ENCODE measurements at places on chromosomes 1 and 21.

- no peak for DNase-seq
Observed at GRCh38 chr1:29417147-29417858, 181.0 kb downstream of the PTPRU start.

DNA sequence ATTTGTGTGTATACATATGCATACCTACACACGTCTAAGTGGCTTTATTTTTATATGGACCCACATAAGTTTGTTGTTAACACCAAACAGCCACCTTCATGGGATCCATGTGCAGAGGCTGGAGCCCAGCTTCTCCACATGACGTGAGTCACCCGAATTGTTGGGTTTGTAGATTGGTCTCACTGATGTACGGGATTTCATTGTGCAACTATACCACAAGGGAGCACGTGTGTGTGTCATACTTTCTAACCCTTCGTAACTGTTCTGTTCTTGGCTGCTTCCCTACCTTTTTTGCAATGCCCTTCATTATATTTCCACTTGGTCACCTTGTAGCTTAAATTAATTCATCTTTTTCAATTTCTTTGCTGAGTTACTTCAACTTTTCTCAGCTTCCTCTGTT is 21.0 kb downstream of the SPRTN start:
- DNase-seq: no peak

GRCh38 chr1:92442351-92442750 is 44.4 kb downstream of the GFI1 start:
- DNase-seq: no peak

DNA sequence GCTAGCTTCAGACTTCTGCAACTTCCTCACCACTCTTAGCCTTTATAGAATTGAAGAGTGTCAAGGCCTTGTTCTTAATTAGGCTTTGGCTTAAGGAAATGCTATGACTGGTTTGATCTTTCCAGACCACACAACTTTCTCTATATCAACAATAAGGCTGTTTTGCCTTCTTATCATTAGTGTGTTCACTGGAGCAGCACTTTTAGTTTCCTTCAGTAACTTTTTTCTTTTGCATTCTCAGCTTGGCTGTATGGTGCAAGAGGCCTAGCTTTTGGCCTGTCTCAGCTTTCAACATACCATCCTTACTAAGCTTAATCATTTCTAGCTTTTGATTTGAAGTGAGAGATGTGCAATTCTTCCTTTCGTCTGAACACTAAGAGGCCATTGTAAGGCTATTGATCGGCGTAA is 8.6 kb downstream of the PRKACB start:
- DNase-seq: no peak

DNA sequence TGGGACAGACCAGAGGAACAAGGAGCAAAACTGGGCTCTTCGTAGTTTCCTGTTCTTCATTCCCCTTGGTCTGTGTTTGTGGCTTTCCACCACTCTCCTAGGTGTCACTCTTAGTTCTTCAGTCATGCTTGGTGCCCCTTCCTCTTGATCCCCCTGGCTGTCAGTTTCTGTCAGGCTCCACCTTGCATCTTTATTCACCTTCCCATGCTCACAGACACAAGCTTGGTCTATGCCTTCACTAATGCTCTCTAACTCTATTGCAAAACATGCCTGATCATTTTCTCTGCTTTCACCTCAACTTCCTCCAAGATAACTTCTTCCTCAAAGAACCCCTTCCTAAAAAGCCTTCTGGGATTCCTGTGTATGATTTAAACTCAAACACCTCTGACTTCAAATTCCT is 122.9 kb downstream of the GLUL start:
- DNase-seq: no peak

GRCh38 chr1:39915499-39916129 is 13.9 kb upstream of the MYCL start:
- DNase-seq: no peak

GRCh38 chr1:4004635-4005430 is 104.8 kb upstream of the C1orf174 start:
- no peak for DNase-seq

DNA sequence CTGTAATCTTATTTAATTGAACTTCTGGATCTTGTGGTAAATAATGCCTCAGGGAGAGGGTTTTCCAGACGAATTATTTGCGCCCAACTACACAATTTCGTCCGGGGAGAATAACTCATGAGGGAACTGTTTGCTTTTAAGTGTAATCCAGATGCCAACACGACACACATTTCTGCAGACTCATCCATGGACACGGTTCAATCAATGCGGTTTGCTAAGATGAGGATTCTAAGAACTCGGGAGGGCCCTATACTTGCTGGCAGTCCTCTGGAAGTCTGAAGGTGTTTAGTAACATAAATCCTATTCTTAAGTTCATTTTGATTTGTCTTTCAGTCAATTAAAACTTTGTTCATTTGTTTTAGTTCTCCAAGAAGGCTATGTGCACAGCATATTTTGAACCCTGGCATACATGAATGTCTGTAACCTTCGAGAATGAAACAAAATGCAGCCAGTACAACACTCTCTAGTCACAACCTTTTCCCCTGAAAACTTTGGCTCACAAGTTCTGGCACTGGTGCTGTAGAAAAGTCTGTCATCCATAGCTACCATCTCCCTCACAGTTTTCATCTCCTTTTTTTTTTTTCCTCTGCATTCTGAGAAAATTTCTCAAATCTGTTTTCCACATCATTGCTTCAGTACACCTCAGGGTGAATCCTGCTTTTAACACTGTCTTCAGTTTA is 38.8 kb downstream of the DIPK1A start:
- no peak for DNase-seq

DNA sequence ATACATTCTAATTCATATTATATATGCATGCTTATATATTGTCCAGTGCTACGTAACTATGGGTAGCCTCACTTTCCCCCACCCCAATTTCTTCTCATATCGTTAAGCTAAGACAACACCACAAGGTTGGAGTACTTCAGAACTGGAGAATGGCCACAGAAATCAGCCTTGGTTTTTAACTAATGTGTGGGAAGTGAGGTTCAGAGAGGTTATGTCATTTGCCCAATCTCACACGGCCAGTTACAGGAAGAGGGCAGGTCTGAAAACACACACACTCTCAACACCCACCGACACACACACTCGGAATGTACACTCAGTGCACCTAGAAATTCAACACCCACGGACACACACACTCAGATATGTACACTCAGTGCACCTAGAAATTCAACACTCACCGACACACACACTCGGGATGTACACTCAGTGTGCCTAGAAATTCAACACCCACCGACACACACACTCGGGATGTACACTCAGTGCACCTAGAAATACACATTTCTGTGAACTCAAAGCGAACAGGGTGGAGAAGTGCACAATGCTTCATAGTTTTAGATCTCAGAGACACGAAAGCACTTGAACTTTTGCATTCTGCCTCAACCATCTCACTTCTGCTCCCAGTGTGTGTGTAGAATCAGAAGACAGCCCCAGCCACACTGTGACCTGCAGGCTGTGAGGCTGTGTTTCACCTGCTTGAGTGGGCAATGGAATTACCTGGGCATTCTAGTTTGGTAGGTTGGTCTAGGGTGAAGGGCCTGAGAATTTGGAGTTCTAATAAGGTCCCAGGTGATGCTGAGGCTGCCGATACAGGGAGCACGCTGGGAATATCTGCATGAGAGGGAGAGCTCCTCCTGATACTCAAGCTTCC is 170.4 kb downstream of the CLIC6 start:
- DNase-seq: no peak

- DNase-seq: no peak
Observed at GRCh38 chr1:231233735-231234417, 7.1 kb upstream of the GNPAT start.

DNA sequence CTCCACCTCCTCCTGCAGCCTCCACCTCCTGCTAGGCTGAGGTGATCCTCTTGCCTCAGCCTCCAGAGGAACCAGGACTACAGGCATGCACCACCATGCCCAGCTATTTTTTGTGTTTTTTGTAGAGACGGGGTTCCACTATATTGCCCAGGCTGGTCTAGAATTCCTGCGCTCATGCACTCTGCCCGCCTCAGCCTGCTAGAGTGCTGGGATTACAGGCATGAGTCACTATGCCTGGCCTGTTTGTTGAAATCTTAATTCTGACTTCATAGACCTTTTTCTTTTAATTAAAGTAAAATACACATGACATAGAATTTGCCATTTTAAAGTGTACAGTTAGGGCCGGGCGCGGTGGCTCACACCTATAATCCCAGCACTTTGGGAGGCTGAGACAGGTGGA is 42.7 kb downstream of the FAAP20 start:
- DNase-seq: no peak

DNA sequence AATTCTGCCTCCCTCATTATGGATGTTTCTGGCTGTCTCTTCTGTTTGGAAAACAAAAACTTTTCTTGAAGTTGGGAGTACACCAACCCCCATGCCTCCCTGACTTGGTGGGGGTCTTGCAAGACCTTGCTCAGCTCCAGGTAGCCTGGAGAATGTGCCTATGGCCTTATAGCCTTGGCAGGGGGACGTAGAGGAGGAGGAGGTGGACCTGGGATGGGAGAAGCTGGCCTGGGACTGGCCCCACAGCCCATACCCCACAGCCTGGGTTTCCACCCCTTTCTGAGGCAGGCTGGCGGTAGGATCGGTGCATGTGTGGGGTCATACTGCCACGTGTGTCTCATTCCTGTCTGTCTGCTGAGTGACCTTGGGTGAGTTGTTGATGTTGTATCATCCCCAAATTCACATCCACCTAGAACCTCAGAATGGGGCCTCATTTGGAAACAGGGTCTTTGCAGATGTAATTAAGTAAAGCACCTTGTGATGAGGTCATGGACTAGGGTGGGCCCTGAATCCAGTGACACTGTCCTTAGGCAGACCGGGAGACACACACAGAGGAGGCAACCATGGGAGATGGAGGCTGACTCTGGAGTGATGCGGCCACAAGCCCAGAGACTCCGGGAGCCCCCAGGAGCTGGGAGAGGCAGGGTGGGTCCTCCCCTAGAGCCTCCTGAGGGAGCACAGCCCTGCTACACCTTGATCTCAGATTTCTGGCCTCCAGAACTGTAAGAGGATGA is 18.5 kb downstream of the OBSCN start:
- no peak for DNase-seq

DNA sequence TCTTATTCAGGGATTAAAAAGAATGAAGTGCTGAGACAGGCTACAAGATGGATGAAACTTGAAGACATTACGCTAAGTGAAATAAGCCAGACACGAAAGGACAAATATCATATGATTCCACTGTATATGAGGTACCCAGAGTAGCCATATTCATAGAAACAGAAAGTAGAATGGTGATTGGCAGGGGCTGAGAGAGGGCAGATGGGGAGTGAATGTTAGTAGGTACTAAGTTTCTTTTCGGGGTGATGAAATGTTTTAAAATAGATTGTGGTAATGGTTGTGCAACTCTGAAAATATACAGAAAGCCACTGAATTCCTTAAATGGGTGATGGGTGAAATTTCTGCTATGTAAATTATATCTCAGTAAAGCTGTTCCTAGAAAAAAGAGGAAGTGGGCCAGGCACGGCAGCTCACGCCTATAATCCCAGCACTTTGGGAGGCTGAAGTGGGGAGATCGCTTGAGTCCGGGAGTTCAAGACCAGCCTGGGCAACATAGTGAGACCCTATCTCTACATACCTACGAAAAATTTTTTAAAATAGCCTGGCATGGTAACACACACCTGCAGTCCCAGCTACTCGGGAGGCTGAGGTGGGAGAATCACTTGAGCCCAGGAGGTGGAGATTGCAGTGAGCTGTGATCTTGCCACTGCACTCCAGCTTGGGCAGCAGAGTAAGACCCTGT is 15.9 kb downstream of the SLC27A3 start:
- DNase-seq: peak; percentile 38

- DNase-seq: no peak
Observed at GRCh38 chr1:228478912-228479711, 8.1 kb upstream of the RNF187 start.

DNA sequence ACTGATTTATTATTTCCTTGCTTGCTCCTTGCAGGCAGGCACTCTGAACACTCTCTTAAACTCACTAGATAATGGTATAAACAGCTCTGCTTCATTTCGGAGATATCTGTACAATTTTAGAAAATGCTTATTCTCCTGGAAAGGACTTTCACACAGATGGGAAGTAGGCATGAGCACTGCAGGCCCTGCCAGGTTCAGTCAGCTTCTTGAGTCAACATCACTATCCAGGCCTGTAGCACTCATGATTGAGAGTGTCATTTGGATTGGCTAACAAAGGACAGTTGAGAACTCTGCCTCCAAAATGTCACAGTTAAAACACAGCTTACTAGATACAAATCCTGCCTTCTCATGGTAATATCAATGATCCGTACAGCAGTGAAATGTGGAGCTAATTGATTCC is 181.9 kb downstream of the CYYR1 start:
- no peak for DNase-seq

GRCh38 chr21:28345934-28346333 is 646.7 kb downstream of the LTN1 start:
- DNase-seq: no peak

GRCh38 chr1:194866153-194866552 is 1679.7 kb upstream of the B3GALT2 start:
- DNase-seq: no peak

DNA sequence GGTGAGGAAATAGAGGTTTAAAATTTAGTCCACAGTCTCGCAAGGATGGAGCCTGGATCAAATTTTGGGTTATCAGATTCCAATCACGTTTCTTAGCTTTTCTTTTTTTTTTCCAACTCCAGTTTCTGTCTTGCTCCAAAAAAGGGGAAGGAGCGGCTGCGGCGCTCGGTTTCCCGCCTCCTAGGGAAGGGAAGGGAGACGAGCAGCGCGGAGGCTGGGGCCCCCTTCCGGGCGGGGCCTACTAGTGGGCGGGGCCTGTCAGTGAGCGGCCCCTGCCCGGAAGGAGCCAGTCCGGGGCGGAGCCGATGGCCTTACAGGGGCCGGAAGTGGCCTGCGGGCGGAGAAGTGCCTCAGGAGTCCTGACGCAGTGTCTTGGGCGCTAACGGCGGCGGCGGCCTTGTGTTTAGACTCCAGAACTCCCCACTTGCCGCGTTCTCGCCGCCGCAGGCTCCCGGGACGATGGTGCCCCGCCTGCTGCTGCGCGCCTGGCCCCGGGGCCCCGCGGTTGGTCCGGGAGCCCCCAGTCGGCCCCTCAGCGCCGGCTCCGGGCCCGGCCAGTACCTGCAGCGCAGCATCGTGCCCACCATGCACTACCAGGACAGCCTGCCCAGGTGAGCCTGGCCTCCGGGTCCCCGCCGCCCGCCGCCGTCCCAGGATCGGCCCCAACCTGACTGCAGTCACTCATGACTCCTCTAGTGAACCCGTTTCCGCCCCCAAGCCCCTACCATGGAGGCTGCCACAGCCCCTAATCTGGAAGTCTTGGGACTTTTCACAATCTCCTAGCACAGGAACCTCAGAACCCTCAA is at the start of gene CPT2:
CPT2 (plus strand) TSS at position 340 of the 806 bp plus-strand sequence; CDS start at position 460, 120 bp downstream.
- peak; percentile 90 for DNase-seq

DNA sequence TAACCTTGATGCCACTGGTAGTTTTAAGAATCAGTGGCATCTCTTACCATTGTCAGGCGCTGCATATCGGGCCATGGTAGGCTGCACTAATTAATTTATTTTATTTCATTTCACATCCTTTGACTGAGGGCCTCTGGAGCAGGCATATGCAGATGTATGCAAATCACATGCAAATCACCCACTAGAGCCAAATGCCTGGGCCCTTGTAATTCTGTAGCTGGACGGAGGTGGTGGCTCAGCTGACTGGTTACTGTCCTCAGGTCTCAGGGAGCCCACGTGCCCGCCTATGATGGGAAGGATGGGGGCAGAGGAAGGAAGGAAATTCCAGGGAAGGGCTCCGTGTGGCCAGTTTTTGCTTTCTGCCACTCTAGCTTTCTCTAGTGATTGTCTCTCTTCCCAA is 122.7 kb downstream of the IGSF21 start:
- DNase-seq: no peak

Measured in CD4-positive, alpha-beta T cell treated with Interleukin-4 for 4 hours (primary cell).